Kasumi-1 (cell line): ENCODE measurements at places on chromosomes 12 and 14.

DNA sequence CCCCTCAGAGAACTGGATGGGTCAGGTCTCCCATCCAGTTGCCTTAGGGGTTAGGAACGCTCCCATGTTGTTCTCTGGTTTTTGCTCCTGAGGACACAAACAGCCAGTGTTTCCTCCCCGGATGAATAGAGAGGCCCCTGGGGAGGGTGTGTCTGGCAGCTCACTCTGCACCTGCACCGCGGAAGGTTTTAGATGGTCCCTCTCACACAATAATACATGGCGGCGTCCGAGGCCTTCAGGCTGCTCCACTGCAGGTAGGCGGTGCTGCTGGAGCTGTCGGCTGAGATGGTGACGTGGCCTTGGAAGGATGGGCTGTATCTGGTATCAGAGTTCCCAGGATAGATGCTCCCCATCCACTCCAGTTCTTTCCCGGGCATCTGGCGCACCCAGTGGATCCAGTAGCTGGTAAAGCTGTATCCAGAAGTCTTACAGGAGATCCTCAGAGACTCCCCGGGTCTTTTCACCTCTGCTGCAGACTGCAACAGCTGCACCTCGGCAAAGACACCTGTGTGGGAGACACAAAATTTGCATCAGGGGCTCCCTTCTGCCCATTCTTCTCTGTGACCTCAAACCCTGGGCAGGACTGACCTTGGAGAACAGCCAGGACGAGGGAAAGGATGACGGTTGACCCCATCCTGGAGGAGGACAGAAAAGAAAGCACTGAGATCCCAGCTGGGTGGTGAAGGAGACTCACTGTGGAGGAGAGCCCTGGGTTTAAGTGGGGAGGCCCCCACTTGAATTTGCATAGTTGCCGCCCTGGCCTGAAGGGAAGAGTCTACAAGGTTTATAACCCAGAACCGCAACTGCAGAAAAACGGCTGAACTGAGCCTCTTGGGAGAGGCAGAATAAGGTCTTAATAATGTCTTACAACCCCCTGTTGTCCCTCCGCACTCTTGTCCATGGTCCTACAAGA lies 1324.8 kb downstream of the TMEM121 start:
- no peak for DNase-seq

DNA sequence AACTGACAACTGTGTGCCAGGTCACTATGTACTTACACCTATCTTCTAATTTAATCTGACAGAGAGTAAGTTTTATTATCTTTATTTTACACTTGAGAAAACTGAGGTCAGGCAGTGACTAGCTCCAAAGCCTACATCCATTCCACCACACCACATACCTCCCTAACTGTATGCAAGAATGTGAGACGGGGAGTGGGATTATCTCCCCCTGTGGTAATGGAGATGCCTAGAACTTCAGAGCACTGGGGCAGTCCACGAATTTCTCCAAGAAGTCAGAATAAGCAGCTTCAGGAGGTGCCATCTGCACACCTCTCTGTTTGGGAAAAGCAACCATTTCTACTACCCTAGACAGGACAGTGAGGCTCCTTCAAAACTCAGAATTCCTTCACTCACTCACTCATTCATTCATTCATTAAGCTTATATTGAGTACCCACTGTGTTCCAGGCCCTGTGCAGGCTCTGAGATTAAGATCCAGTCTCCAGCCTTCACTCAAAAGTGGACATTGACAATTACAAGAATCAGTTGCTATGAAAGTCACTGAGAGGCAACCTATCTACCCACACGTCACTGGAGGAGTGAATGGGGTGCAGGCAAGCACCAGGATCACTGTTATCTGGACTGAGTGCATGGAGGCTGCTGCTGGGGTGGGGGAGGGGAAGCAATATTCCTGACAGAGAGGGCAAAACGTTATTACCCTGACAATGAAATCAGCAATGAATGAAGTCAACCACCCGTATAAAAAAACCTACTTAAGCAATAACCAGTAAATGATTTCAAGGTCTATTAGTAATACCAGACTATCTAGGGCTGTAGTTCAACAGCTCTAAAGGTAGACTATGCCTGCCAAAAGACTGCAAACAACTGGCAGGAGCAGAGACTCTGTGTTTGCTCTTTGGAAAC lies 18.0 kb downstream of the SLC7A7 start:
- DNase-seq, result no peak

GRCh38 chr14:36967892-36968555 lies 204.4 kb downstream of the SLC25A21 start:
- DNase-seq, result no peak

- DNase-seq, result no peak
These were observed 180.9 kb upstream of the C14orf180 start for GRCh38 chr14:104398656-104399055.

DNA sequence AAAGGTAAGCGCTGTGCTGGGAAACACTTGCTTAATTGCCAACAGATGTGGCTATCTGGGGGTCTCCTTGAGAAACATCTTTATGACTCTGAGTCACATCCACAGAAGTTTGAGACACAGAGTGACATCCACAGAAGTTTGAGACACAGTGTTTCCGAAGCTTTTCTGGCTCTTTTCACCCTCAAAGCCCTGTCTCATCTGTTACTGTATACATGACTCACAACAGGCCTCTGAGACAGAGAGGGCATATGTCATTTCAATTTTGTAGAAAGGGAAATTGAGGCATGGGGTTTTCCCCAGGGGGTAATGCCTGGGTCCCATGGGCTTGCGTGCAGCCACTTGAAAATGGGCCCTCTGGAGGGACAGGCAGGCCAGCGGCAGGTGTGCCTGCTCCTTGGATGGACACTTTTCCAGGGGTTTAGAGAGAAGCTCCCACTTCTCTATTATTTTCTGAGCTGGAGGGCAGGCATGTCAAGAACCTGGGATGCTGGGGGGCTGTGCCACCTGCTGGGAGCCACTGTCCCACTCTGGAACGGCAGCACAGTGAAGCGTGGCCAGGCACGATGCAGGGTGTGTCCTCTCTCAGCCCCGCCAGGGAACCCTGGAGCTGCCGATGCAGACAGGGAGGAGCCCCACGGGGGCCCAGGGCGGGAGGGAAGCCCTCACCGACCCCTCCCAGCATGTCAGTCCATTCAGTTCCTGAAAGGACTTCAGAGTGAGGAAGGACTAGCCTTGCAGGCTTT lies 111.3 kb upstream of the FKBP4 start:
- DNase-seq, result no peak

DNA sequence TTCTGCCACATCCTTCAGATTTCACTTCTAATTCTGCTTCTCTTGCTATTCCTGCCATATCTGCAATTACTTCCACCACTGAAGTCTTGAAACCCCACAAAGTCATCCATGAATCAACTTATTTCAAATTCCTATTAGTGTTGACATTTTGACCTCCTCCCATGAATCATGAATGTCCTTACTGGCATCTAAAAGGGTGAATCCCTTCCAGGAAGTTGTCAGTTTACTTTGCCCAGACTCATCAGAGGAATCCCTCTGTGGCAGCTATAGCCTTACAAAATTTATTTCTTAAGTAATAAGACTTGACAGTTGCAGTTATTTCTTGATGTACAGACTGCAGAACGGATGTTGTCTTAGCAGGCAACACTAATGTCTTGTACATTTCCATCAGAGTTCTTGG lies 162.9 kb downstream of the PCNX1 start:
- DNase-seq, result no peak

DNA sequence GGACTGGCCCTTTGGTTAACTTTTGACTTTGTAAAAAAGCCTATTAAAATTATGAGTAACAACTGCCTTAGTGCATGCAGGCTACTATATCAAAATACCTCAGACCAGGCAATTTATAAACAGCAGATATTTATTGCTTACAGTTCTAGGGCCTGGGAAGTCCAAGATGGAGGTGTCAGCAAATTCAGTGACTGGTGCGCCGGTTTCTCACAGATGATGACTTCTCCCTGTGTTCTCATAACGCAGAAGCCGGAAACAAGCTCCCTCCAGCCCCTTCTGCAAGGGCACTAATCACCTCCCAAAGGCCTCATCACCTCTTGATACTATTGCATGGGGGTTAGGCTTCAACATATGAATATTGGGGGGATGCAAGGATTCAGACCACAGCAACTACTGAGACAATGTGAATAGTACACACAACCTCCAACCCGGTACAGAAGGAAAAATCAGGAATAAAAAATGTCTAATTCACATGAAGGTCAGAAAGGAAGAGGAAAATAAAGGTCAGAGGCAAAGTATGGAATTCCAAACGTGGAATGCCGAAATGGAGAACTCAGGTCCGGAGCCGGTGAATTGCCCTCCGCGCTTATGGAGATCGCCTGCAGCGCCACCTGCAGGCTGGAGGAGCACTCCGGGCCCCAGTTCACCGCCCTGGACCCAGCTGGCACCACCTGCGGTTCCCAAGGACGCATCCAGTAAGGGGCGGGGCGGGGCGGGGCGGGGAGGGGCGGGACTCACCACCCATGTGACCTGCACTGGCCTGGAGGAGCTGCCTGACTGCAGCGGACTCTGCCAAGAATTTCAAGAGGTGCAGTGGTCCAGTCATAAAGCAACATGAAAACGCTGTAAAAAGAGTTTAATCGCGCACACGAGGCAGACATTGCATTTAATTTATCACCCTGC lies 203.4 kb downstream of the KIF26A start:
- DNase-seq, result no peak

- DNase-seq, result no peak
These were observed 185.7 kb upstream of the NTF3 start for GRCh38 chr12:5246196-5246595.

GRCh38 chr14:49594347-49595091 lies 4.2 kb upstream of the LRR1 start:
- DNase-seq, result peak; percentile 31

GRCh38 chr12:53950789-53951576 lies 3.7 kb upstream of the HOXC12 start:
- DNase-seq, result no peak

DNA sequence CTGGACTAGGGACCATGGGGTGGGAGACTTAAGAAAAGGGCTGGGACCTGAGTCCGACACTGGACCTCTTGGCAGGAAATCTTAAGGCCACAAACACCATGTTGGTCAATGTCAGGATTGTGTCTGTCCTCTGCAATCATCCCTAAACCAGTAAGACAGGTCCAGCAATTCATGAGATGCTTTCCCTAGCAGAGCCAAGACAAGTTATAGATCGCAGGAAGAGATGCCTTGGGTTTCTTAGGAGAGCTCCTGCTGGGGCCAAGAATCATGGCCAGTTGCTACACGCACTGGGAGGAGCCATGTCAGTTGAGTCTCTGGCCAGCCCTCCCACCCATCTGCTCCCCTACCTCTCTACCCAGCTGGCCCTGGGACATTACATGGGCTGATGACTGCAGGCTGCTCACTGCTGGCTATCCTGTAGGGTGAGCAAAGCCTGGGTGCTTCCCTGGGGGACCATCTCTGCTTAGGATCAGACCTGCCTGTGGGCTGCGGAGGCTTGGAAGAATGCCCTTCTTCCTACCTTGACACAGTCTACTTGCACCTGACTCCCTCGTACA lies 14.2 kb downstream of the PLEKHH1 start:
- DNase-seq, result no peak

- DNase-seq, result no peak
These were observed 107.4 kb downstream of the PRICKLE1 start for GRCh38 chr12:42482041-42482747.

DNA sequence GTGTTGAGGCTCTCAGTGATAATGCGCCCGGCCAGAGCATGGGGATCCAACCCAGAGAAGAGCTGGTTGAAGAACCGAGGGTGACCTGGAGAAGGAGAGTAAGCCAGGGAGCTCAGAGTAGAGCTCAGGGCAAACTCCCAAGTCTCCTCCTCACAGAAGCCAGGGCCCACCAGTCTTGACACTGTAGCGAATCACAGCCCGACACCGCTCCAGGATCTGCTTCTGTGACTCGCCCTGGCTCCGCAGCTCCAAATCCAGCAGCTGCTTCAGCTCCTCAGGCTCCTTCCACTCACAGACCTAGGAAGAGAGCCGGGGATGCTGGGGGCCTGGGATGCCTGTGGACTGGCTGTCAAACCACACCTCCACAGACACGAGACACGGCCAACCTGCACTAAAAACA lies 8.2 kb upstream of the ZNF740 start:
- no peak for DNase-seq

- peak; percentile 10 for DNase-seq
These were observed 136.5 kb upstream of the CCND2 start for GRCh38 chr12:4137015-4137414.

DNA sequence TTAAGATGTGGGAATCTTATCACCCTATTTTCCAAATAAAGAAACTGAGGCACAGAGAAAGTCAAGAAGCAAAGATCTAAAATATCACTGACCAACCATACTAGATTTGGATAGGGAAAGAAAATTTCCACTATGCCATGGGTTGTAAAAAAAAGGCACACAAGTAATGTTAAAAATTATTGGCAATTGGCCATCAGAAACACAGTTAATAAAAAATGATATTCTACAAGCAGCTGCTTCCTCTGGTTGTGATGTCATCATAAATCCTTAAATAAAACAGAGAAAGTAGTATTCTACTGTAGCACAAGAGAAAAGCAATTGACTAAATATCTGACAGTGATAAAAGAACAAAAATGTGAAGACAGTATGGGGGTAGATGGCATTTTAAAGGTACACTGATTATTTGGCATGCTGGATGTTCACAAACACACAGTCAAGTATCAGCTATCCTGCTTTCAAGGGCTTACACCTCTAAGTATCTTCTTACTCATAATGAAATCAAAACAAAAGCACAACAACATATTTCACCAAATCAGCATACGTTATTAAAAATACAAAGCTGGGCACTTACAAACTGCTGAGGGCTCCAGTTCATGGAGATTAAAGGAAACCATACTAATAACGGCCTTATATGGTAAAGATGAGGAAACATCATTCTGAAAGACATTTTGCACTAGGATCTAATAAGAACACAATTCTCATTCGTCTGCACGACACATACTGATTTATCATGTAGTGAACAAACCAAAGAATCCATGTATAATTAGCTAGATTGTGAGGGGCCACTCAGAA lies 45.7 kb downstream of the CORO1C start:
- no peak for DNase-seq

- DNase-seq, result no peak
These were observed 2.0 kb upstream of the SOS2 start for GRCh38 chr14:50233166-50233950.

GRCh38 chr12:122080149-122081082 lies 1.9 kb downstream of the MLXIP start:
- peak; percentile 81 for DNase-seq

- DNase-seq, result peak; percentile 22
These were observed 124.4 kb upstream of the KRR1 start for GRCh38 chr12:75635606-75636444.

- peak; percentile 49 for DNase-seq
These were observed 24.0 kb downstream of the FGF6 start for GRCh38 chr12:4421590-4422031.

DNA sequence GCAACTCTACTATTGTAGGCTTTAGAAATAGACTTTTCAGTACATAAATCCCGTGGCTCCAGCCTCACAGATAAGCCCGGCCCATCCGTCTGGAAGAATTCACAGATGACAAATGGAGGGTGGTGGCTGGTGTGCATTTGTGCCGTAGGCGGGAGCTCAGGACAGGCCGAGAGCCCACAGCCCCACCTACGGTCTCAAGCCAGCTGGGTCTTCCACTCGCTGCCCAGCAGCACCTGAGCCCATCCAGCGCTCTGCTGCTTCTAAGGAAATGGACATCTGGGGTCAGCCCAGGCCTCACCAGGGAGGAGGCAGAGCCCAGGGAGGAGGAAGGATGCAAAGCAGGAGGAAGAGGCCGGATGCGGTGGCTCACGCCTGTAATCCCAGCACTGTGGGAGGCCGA lies 72.8 kb downstream of the KIF26A start:
- DNase-seq, result no peak

GRCh38 chr14:101830271-101830670 lies 68.8 kb downstream of the PPP2R5C start:
- no peak for DNase-seq
